ENCODE measurements at places on chromosomes 5 and 9.

DNA sequence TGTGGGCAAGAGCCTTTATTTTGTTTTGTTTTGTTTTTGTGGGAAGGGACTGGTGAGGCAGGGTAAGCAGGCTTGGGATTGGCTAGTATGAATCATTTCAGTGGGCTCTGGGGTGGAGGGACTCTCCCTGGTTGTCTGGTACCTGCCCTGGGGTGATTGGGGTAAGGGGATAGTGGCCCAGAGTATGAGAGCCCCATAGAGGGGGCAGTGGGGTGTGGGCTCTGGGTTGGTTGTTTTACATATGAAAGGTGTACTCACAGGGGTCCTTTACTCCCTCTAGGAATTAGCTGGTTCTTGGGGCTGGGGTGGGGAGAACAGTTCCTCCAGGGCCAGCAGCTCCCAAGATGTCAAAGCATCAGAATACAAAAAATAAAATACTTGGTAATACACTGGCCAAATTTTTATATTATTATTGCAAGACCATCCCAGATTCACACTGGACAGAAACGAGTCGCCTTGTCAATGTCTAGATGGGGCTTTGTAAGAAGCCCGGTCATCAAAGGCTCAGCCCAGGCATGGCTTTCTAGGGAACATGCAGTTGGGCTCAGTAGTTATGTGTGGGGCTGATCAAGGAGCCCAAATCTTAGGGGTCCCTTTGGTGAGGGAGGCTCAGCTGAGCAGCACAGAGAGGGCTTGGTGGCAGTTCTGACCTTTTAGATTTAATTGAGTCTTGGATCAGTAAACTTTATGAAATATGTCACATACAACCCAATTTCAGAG is 190.5 kb downstream of the NXNL2 start:
- DNase-seq: no peak

DNA sequence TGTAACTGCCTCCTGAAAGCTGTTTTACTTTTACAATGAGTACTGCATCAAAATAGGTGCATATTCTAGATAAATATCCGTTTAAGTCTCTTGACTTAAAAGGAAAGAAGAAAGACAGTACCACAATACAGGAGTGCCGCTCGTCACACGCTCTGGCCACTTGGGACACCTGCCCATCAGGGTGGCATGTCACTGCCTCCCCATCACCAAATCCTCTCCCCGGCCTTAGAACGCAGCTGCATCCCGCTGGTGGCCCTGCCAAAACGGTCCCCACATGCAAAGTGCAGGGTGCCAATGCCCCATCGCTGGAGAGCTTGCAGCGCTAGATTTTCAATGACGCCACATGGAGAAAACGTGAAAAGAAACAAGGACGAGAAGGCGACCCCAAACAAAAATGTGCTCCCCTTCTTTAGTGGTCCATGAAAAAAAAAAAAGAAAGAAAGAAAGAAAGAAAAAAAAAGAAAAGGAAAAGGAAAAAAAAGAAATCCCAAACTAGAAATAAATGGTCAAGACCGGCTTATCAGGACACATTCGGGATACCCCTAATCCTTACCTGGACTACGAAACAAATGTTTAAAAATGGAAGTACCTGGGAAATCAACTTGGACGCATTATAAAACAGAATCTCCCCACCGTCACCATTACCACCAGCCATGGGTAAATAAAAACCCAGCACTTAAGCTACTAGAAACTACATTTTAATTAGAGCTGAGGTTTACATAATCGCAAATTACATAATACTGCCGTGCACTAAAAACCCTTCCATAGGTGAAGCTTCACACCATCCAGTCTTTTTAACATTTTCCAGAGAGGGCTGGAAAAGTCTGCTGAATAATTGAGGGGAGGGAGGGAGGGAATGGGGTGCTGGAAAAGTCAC is 1.0 kb downstream of the ANKH start:
- peak; percentile 6 for DNase-seq

GRCh38 chr9:109179801-109180523 is 12.9 kb upstream of the FRRS1L start:
- no peak for DNase-seq

DNA sequence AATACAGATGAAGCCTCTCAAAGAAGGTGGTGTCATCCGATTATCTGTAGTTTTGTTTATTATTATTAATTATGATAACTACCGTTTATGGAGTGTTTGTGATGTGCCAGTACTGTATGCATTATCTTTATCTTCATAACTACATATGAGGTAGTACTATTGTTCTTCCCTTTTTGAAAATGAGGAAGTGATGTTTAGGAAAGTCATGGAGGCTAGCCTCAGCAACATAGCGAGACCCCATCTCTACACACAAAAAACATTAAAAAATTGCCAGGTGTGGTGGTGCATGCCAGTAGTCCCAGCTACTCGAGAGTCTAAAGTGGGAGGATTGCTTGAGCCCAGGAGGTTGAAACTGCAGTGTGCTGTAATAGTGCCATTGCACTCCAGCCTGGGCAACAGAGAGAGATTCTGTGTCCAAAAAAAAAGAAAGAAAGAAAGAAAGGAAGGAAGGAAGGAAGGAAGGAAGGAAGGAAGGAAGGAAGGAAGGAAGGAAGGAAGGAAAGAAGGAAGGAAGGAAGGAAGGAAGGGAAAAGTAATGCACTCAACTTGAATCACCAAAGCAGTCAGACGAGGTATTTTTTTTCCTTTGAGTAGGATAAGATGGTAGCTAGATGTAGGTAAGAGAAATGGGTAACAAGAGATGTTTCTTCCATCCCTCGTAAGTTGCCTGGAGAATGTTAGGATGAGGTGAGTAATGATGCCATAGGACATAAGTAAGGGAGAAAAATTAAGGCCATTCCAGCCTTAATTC is 47.8 kb downstream of the PAM start:
- DNase-seq: no peak

DNA sequence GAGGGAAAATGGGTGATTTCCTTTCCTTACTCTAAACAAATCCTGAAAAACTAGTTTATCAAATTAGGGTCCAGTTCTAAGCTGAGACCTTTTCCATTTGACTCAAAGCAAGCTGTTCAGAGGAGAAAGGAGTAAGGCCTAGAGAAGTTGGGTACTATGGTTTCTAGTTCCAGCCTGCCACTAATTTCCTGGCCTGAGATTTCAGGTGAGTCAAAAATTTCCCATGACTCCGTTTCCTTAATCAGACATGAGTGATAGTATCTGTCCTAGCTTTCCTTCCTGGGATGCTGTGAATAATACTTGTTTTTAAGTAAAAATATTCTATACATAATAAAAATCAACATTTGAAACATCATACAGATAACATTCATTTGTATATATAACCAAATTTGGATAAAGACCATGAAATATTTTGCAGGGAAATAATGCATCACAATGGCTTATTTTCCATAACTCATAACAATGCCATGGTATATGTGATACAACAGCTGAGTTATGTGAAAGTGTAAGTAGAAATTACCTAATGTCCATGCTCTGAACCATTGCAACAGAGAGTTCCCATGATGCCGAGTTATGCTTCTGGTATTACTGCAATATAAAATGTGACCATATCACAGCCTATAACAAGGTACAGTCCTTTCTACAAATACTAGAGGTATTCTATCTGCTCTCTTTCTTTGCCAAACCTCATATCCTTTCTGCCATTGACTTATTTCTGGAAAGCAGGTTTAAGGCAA is 142.7 kb downstream of the MLLT3 start:
- DNase-seq: no peak

DNA sequence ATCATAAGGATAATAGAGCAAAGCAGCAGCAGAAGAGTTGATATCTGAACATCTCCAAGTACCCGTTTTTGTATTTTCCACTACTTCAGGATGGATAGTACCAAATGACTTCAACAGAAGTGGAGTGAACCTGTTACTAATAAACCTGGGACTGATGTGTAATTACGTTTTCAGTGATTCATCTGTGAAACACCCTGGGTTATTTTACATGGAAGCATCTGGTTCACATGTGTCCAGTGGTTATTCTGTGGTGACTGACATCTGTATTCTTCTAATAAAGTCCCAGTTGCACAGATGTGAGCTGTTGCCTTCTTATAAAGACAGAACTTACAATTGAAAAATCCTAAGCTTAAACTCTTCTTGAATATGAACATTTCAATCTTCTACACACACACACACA is 139.7 kb upstream of the VCAN start:
- no peak for DNase-seq

GRCh38 chr9:137387891-137388560 is 34.9 kb downstream of the EXD3 start:
- DNase-seq: no peak

- no peak for DNase-seq
Observed at GRCh38 chr5:83964271-83964670, 243.6 kb upstream of the HAPLN1 start.

DNA sequence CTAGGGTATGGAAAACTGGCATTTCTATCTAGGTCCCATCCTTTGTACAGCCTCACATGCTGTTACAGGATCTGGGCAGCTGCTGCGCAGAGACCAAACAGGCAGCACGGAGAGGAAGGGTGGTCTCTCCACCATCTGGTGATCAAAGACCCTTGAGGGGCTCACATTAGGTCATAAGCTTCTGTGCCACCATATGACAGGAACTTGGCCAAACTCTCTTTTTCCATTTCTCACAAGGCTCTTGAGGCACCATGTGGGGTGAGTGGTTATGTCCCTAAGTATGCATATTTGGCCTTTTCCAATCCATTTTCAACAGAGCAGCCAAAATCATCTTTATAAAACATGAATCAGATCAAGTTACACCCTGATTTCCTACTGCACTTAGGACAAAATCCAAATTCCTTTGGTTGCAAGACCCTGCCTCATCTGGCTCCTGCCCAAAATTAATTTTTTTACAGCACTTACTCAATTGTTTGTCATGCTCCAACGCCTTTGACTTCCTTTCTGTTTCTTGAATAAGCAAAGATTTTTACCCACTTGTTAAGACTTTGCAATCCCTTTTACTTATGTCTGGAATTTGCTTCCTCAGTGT is 730.0 kb downstream of the MAT2B start:
- DNase-seq: no peak

DNA sequence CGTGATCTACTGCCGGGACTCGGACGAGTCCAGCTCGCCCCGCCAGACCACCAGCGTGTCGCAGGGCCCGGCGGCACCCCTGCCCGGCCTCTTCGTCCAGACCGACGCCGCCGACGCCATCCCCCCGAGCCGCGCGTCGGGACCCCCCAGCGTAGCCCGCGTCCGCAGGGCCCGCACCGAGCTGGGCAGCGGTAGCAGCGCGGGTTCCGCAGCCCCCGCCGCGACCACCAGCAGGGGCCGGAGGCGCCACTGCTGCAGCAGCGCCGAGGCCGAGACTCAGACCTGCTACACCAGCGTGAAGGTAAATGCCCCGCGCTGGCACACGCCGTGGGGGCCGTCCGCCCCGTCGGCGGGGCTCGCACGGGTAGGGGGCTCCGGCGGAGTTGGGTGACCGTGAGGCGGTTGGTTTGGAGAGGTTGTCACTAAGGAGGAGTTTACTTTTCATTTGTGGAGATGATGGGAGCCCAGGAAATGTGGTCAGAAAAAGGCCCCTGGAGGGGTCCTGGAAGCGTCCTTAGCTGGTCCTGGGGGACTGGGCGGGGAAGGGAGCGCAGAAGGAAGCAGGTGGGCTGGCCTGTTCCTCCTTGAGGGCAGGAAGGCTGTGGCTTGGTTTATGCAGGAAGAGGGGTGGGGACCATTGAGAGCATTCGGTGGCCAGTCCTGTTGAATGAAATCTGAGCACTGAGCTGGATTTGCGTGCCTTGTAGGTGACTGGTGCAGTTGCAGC is 647 bp downstream of the PDE8B start:
- no peak for DNase-seq

DNA sequence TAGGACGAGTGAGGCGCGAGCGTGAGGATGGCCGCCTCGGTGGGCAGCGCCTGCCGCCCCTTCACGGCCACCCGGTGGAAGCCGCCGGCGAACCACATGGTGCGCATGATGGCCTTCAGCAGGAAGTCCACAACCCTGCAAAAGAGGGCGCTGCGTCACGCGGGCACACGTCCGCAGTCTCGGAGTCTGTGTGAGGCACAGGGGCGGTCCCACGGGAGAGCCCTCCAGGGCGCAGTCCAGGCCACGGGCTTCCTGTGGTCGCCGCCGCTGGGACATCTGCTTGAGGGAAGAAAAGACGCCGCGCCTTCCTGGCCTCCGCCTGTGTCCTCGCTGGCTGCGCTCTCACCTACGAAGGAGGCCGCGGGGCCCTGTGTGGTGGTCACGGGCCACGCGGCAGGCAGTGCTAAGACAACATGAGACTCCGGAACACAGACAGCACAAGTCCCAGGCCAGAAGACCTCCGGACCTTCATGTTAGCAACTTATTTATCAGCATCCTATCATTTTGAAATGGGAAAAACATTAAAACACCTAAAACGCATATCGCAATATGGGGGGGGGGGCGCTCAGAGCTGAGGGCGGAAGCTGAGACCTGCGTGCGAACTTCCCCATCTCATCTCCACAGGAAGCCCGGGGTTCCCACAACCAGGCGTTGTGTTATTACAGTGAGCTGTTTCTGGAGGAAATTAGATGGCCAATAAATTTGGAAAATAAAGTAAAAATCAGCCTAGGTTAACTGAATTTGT is 28.8 kb downstream of the LPCAT1 start:
- peak; percentile 44 for DNase-seq

DNA sequence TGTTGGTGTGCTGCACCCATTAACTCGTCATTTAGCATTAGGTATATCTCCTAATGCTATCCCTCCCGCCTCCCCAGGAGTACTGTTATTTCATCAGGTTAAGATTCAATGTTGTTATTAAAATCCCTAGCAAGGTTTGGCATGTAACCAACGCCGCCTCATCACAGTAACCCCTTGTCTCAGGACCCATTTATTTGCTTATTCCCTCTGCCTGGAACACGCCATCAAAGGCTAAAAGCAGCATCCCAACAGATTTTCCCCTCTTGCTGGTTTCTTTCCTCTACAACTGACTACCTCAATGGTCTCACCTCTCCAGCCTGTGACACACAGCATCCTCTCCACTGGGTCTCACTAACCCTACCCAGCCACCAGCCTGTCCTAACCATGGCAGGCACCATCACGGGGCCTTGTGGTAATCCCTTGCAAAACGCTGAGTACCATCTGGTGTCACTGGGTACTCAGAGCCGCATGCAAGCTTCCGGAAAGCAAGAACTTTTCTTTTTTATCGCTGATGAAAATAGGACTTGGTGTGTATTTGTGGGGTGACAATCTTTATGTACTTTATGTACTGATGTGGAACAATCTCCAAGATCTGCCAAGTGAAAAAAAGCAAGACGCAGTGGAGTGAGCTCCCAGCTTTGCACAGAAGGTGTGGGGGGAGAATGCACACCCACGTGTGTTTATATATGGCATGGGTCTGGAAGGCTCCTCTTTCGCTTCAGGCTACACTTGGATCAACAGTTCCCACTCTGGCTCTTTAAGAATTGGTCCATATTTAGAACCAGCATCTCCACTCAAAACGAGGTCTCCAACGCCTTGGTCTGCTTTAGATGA is 6.1 kb downstream of the RPS14 start:
- DNase-seq: no peak

- DNase-seq: no peak
Observed at GRCh38 chr5:5025098-5025773, 114.9 kb upstream of the ADAMTS16 start.
